ENCODE measurements at places on chromosomes 1 and 21.

GRCh38 chr1:6653436-6654290, 29.0 kb downstream of the THAP3 start:
- DNase-seq: no peak

GRCh38 chr1:227417756-227418480, 99.6 kb upstream of the CDC42BPA start:
- no peak for DNase-seq

GRCh38 chr1:150957666-150958065, 17.0 kb downstream of the CERS2 start:
- DNase-seq: no peak

DNA sequence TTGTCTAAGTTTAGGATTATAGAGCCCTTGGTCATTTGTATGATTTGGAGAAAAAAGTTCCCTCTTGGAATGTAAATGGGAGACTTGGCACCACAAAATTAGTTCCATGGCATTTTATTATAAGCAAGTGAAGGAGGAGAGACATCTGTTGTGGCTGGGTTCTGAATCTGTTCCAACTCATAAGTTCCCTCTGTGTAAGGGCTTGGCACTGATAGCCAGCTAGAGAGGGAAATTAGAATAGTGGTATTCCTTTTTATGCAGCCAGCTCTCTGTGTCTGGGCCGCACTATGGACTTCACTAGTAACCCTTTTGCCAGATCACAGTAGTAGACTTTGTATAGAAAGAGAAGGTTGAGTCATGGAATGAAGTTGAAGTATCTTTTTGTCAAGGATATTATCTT, 31.1 kb downstream of the GNAI3 start:
- DNase-seq: no peak

GRCh38 chr1:16913833-16914662, 7.7 kb upstream of the CROCC start:
- DNase-seq: peak; percentile 95

- DNase-seq: no peak
Observed at GRCh38 chr1:168387781-168388760, 107.4 kb downstream of the TBX19 start.

- no peak for DNase-seq
Observed at GRCh38 chr1:153963850-153964331, 554 bp upstream of the SLC39A1 start.

DNA sequence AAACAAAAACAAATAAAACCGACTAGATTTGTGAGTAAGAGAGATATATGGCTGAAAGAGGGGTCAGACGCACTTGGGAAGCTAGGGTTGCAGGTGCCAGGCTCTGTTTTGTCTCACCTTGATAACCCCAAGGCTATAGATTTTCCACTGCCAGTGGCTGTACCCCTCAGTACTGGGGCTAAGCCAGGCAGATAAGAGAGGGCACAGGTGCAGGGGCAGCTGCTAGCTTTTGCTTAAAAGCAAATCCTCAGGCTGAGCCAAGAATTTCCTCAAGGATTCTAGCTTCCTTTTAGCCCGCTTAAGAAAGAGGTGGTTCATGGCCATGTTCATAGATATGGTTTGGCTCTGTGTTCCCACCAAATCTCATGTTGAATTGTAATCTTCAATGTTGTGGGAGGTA, 57.9 kb downstream of the OVGP1 start:
- DNase-seq: no peak

DNA sequence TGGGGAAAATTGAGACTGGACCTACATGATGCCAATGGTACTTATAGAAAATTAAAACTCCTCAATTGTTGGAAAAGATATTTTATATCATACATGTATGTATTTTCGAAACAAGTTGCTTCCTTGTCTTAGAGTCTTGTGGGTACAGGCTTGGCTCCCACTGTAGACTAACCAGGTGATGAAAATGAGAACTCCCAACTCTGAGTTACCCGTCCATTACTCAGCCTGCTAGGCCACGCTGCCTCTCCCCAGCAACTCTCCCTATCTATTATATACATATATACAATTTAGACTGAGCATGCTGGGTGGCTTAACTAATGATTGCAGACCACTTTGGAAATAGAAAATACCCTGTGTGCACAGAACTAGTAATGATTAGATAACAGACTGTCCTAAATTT, 628.7 kb downstream of the LMO4 start:
- no peak for DNase-seq

GRCh38 chr1:147627435-147628110, 42.8 kb downstream of the ACP6 start:
- peak; percentile 47 for DNase-seq

GRCh38 chr1:164876398-164877116, 317.6 kb downstream of the PBX1 start:
- no peak for DNase-seq
